Fibroblast of lung (primary cell): ENCODE measurements at places on chromosomes 7 and 10. TPM values are rescaled to one million over a fixed set of nuclear protein-coding genes. Genes with fewer than 3 reads are reported as not detected.
A peak's percentile ranks its signal among the peaks of the same experiment; 100 is the strongest.

The ZDHHC6 gene
- total RNA-seq, result 28.0 and 29.9 TPM in 2 replicates

The LIPN gene
- not detected in 2 replicates for total RNA-seq

The RAB19 gene
- not detected in 2 replicates for total RNA-seq

The SPDYE11 gene
- total RNA-seq, result not detected in 2 replicates

The LRRC4 gene
- 0.26 and 0.33 TPM in 2 replicates for total RNA-seq

DNA sequence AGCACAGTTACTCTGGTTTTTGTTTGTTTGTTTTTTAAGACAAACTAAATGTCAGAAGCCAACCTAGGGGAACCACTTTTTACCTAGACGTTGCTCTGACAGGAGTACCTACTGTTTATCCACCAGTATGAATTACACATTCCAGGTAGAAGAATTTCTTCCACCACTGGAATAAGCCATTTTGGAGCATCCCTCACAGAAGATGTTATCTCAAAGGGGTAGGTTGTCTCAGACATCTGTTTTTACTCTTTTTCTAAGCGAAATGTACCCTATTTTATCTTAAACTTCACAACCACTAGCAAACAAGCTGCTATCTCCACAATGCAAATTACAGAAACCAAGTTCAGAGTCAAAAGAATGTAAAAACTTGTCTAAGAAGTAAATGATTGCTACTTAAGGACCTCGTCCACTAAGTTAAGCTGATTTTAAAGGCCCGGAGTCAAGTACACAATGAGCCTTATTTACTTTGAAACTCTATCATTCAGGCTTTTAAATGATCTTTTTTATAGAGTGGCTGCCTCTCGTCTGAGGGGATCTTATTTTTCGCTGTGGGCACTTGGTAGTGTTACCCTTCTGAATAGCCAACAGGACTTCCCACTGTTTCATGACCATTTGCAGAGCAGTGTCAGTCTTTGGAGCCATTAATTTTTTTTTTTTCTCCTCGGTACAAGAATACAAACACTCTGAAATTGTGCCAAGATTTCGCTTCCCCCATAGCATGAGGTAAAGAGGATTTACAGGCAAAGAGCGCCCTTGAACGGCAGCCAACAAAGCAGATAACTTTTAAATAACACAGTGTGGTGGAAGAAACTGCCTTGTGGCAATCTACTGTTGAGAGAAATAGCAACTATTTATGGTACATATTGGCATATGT is 15.7 kb upstream of the ARMC3 start:
- peak; percentile 47 for DNase-seq

- peak; percentile 51 for DNase-seq
Observed at GRCh38 chr10:653991-654646, 35.3 kb downstream of the DIP2C start.

DNA sequence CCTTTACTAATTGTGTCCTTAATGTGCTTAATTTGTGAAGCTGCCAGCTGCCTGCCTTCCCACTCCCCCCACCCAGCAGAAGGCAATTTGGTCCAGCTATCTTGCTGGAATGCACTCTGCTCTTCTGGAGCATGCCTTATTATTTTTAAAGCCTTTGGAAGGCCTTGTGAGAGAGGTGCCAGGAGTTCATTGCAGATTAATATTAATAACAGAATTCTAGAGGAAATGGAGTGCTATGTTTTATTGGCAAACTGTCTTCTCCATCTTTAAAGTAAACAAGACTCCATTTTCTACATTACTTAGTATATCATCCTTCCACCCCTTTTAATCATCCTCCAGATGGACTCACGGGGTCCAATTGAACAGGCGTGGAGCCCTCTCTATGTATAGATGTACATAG is 50.8 kb upstream of the ZNF32 start:
- DNase-seq, result no peak

- peak; percentile 91 for DNase-seq
Observed at GRCh38 chr10:5545778-5546710, 21.3 kb downstream of the CALML3 start.
